ENCODE measurements at places on chromosomes 4 and X. TPM values are rescaled to one million over a fixed set of nuclear protein-coding genes. Genes with fewer than 3 reads are reported as not detected.

DNA sequence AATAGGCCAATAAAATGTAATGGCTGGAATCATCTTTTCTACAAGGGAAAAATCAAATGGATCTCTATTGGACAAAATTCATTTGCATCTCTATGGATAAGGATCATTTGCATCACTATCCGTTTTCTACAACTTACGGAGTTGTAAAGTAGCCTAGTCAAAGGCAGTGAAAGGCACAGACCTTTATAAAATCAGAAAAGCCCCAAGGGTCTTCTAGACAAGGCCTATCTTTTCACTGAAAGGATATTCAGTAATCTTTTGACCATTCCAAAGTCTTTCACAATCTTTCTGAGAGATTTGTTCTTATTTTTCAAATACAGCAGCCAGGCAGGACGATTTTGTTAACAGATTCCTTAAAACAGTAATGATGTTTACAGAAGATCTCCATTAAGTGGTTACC, 119.5 kb upstream of the JADE1 start:
- H3K4me1 ChIP-seq, result no peaks in the 10 kb centered on the region
- H3K27ac ChIP-seq, result no peak overlapping the region
- no peak for DNase-seq
- no peak overlapping the region for H3K4me3 ChIP-seq
- no peaks in the 10 kb centered on the region for H3K36me3 ChIP-seq

DNA sequence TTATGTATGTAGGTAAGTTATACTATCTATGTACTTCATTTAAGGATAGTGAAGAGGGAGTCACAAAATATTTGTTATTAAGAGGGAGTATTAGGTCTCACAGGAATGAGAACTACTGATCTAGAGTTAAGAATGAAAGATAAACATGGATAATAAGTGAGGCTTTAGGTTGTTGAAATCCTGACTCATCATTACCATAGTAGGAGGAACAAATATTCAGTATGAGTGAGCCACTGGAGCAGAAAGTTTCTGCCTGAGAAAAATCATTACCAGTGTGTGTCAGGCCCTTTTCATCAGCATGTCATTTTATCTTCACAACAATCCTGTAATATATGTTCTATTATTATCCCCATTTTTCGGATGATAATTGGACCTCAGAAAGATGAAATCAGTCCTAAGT, 27.2 kb upstream of the IGSF1 start:
- H3K27ac ChIP-seq, result no peak overlapping the region
- no peak overlapping the region for H3K4me3 ChIP-seq
- no peak for DNase-seq
- no peaks in the 10 kb centered on the region for H3K27me3 ChIP-seq

GRCh38 chrX:133653358-133653757, 238.1 kb upstream of the GPC4 start:
- no peaks in the 10 kb centered on the region for H3K4me1 ChIP-seq
- no peak for DNase-seq
- H3K4me3 ChIP-seq, result no peak overlapping the region
- no peaks in the 10 kb centered on the region for H3K36me3 ChIP-seq
- no peaks in the 10 kb centered on the region for H3K27me3 ChIP-seq

GRCh38 chrX:104370089-104370488, 115.4 kb upstream of the ESX1 start:
- no peak overlapping the region for H3K4me3 ChIP-seq
- DNase-seq, result no peak
- H3K4me1 ChIP-seq, result no peaks in the 10 kb centered on the region
- H3K27me3 ChIP-seq, result no peaks in the 10 kb centered on the region
- no peak overlapping the region for H3K27ac ChIP-seq
- H3K36me3 ChIP-seq, result no peaks in the 10 kb centered on the region

The CCKAR gene
- not detected for total RNA-seq

The KLKB1 gene
- total RNA-seq, result 1.6 TPM

DNA sequence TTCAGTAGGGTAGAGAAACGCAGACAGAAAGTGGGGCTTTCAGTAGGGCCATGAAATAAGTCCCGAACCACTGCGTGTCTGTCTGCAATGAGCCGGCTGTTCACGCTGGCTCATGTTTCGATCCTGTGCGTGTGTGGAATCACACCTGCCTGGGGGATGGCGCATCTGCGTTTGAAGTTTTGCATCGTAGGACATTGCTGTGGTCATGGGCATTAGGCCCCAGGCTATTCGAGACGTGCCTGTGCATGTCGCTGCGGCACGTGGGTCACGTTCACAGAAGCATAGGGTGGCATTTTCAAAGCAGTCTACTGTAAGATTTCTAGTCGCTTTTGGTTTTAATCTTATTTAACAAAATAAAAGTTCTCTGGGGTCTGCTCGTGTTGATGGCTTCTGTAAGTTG, 25.5 kb upstream of the HGFAC start:
- DNase-seq, result no peak
- H3K4me1 ChIP-seq, result peaks cover 4% of the 10 kb centered on the region
- no peak overlapping the region for H3K4me3 ChIP-seq
- H3K27ac ChIP-seq, result no peak overlapping the region
- H3K27me3 ChIP-seq, result no peaks in the 10 kb centered on the region

DNA sequence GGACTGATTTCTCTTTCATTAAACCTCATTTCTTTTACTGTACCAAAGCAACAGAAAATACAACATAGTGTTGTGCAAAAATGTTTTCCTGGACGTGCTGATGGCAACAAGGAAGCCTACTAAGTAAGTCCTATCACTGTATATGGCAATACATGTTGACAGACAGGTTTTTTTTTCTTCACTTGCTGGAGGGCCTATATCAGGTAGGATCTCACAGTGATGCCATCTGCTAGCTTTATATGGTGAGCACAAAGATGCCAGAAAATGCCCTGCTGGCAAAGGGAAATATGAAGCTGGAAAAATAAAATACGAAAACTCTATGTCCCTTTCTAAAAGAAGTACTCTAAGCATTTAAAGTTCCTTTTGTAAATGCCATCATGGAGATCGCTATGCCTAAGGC, 119.0 kb upstream of the PDLIM3 start:
- H3K36me3 ChIP-seq, result peaks cover 3% of the 10 kb centered on the region

The RBM46 gene
- not detected for total RNA-seq

DNA sequence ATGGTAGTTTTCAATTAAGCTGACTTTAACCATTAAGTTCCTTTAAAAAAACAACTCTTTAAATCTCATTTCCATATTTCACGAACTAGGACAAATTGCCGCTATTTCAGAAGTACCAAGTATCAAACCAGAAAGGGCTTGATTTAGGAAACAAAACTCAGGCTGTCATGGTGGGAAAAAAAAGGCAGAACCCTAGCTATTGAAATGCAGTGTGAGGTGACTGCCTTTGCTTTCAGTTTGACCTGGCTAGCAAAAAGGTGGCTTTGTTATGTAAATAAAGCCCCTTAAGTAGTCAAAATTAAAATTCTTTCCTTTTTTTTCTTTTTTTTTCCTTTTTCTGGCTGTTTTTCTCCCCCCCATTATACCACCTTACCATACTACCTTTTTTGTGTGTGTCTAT, 40.6 kb upstream of the CYP2U1 start:
- H3K27me3 ChIP-seq, result no peaks in the 10 kb centered on the region
- H3K27ac ChIP-seq, result no peak overlapping the region
- no peak for DNase-seq
- no peaks in the 10 kb centered on the region for H3K4me1 ChIP-seq

DNA sequence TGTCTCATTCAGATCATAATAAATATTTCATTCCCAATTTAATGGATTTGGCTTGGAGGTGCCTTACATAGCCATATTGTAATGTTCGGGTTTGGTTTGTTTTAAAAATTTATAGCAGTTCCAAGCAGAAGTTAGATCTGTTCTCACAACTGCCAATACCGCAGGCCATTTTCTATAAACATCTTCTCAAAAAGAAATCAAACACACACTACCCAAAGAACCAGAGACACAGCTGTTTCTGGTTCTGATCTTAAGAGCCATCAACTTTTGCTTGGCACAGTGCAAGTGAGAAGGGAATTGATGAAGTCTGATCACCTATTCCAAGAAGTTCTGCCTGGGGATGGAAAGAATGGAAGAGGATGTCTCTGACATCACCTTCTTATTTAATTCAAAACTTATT, 22.9 kb downstream of the MID1IP1 start:
- H3K36me3 ChIP-seq, result no peaks in the 10 kb centered on the region
- no peak for DNase-seq
- H3K4me3 ChIP-seq, result no peak overlapping the region
- H3K4me1 ChIP-seq, result no peaks in the 10 kb centered on the region

GRCh38 chr4:15375667-15376066, 52.2 kb upstream of the C1QTNF7 start:
- H3K27me3 ChIP-seq, result no peaks in the 10 kb centered on the region
- peak overlapping the region; percentile 18 for H3K4me3 ChIP-seq
- H3K36me3 ChIP-seq, result no peaks in the 10 kb centered on the region
- DNase-seq, result no peak
- peak overlapping the region; percentile 70 for H3K27ac ChIP-seq

DNA sequence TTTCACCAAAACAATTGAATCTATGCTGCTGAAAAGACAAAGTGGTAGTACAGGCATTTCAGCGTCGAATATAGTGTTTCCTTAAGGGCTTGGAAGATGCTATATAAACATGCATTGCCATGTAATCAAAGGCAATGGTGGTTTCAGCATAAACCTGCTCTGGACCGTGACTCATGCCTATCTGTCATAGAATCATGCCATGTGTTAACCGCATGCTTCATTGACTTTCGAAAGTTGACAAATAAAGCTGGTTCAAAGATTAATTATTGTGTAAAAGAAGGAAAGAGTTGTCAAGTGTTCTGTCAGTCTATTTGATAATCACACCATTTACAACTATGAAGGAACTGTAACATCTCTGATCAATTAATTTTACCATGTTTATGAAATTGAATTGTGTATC, 83.2 kb downstream of the FUNDC1 start:
- peaks cover 6% of the 10 kb centered on the region for H3K4me1 ChIP-seq
- no peaks in the 10 kb centered on the region for H3K36me3 ChIP-seq
- H3K27me3 ChIP-seq, result no peaks in the 10 kb centered on the region
- H3K27ac ChIP-seq, result no peak overlapping the region
- H3K4me3 ChIP-seq, result no peak overlapping the region
- DNase-seq, result no peak

The BANK1 gene
- 12.2 TPM for total RNA-seq

The CD40LG gene
- total RNA-seq, result 1.3 TPM

DNA sequence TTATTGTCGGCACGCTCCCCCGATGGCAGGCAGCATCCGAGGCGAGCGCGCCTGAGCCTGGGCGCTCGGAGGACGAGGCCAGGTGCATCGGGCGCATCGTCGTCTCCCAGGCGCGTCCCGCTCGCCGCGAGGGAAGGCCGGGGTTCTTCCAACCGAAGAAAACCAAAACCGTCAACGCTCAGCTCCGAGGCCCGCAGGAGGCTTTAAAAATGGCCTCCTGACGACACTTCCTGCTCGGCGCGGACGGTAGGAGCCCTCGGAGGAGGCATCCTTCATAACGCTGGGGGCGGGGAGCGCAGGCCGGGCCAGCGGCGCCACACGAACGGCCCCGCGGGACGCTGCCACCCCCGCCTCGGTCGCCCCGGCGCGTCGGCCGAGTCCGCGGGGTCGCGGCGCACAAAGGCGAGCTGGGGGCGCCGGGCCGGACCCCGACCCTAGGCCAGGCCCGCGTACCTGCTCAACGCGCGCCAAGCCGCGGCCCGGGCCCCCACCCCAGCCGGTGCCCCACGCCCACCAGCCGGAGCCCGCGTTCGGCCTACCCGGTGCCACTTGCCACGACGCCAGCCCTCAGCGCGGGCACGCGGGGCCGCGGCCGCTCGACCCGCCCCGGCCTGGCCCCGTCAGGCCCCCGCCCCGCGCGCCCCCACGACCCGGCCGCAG, 501 bp downstream of the ZNF518B start:
- peak; percentile 70 for DNase-seq
- H3K36me3 ChIP-seq, result peaks cover 6% of the 10 kb centered on the region
- H3K27me3 ChIP-seq, result peaks cover 17% of the 10 kb centered on the region
- H3K4me3 ChIP-seq, result peak overlapping the region; percentile 63

DNA sequence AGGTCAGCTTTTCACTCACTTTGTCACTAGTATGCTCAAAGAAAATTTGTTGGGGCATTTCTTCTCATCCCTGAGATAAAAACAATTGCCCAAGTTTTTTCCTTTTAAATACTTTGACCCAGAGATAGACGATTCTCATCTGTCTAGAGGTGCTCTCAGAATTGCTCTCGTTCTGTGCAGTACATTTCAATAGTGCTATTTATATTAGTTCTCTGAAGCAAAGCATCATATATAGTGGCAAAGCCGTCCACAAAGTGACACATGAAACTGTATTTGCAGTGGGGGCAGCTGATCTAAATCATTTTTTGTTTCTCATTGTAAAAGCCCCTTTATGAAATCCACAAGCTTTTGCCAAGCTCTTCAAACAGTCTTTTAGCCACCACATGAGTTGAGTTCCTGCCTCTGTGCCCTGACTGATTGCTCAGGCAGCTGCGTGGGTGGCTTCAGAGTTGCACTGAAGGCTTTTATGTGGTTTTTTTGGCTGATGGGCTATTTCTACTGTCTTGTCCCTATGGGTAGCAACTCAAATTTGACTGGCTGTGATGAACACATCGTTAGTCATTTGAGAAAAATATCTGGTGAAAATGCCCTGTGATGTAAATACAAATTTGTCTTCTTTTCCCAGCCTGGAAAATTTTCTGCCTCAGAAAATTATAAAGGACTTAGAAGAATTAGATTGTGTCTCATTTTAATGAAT, 119.1 kb upstream of the OTUD4 start:
- H3K27ac ChIP-seq, result no peak overlapping the region
- DNase-seq, result no peak
- H3K4me1 ChIP-seq, result no peaks in the 10 kb centered on the region
- no peaks in the 10 kb centered on the region for H3K27me3 ChIP-seq
- no peak overlapping the region for H3K4me3 ChIP-seq

GRCh38 chrX:115679460-115679859, 118.5 kb downstream of the PLS3 start:
- no peak overlapping the region for H3K4me3 ChIP-seq
- H3K36me3 ChIP-seq, result no peaks in the 10 kb centered on the region
- H3K27me3 ChIP-seq, result no peaks in the 10 kb centered on the region
- H3K4me1 ChIP-seq, result no peaks in the 10 kb centered on the region
- no peak overlapping the region for H3K27ac ChIP-seq

The ETDA gene
- total RNA-seq, result not detected

- H3K27me3 ChIP-seq, result no peaks in the 10 kb centered on the region
- H3K27ac ChIP-seq, result no peak overlapping the region
- DNase-seq, result no peak
- peaks cover 4% of the 10 kb centered on the region for H3K4me1 ChIP-seq
- no peak overlapping the region for H3K4me3 ChIP-seq
Measured at GRCh38 chr4:80492761-80493160, 157.2 kb downstream of the CFAP299 start.

GRCh38 chr4:113008716-113009115, 40.7 kb upstream of the ANK2 start:
- no peak overlapping the region for H3K27ac ChIP-seq
- H3K4me1 ChIP-seq, result no peaks in the 10 kb centered on the region
- H3K36me3 ChIP-seq, result no peaks in the 10 kb centered on the region
- no peaks in the 10 kb centered on the region for H3K27me3 ChIP-seq

GRCh38 chr4:4182835-4183568, 43.7 kb downstream of the OTOP1 start:
- peaks cover 8% of the 10 kb centered on the region for H3K27me3 ChIP-seq
- no peaks in the 10 kb centered on the region for H3K36me3 ChIP-seq
- H3K4me3 ChIP-seq, result no peak overlapping the region
- no peaks in the 10 kb centered on the region for H3K4me1 ChIP-seq
- no peak for DNase-seq

The FHDC1 gene
- 21.9 TPM for total RNA-seq

The GABRE gene
- 33.8 TPM for total RNA-seq

The PABPC4L gene
- total RNA-seq, result 0.56 TPM
